ENCODE measurements at places on chromosomes 2 and 18.

DNA sequence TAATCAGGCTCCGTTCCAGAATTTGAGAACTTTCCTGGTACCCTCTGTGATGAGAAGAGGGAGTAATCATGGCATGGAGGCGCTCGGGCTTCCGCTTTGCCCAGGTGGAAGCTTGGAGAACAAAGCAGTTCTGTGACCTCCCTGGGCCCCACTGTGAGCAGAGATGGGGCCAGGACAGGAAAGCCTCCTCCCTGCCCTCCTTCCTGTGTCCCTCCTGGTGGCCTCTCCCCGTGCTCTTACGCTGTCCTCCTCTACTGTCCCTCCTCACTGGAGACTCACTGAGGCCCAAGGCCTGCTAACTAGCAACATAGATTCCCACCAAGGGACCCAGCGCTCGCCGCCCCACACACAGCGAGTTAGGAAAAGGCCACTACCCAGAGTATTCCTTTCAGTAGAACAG lies 119.8 kb downstream of the MAPK4 start:
- no peak for DNase-seq

GRCh38 chr2:59196491-59196890 lies 955.4 kb upstream of the FANCL start:
- DNase-seq, result peak; percentile 6

- DNase-seq, result no peak
These were observed 42.8 kb upstream of the SMAD7 start for GRCh38 chr18:48993586-48993985.

DNA sequence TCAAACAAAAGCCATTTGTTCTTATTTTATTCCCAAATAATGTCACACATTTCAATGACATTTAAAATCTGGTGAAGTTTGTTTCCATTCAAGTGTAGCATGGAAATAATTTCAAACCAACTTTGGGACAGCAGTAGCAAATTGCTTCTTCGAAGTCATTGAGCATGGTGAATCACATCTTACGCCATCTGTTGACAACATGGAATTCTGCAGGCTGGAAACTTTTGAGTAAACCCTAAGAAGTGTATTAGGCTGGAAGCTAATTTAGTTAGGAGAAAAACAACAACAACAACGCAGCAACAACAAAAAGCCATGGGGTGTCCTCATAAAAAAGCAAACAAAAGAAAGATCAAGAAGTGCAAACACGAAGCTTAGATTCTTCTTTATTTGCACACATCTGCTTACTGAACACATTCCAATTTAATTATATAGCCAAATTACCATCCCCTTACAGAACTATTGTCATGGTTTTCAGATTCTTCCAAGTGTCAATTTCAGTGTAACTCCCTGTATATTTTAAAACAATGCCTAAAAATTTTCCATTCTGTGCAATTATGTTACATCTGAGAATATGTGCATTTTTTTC lies 659.0 kb upstream of the CDH7 start:
- DNase-seq, result no peak

DNA sequence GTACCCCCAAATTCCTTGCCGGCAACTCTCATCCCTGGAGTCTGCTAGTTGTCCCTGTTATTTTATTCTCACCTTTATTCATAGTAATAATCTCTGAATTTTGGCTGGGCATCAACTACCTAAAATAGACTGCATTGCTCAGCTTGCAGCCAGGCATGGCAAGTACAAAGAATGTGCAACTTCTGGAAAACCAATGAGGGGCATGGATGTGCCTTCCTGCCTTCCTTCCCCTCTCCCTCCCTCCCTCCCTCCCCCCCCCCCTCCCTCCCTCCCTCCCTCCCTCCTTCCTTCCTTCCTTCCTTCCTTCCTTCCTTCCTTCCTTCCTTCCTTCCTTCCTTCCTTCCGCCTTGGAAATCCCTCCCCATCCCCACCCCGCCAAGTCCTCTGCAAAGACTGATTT lies 162.8 kb downstream of the CCDC148 start:
- no peak for DNase-seq

DNA sequence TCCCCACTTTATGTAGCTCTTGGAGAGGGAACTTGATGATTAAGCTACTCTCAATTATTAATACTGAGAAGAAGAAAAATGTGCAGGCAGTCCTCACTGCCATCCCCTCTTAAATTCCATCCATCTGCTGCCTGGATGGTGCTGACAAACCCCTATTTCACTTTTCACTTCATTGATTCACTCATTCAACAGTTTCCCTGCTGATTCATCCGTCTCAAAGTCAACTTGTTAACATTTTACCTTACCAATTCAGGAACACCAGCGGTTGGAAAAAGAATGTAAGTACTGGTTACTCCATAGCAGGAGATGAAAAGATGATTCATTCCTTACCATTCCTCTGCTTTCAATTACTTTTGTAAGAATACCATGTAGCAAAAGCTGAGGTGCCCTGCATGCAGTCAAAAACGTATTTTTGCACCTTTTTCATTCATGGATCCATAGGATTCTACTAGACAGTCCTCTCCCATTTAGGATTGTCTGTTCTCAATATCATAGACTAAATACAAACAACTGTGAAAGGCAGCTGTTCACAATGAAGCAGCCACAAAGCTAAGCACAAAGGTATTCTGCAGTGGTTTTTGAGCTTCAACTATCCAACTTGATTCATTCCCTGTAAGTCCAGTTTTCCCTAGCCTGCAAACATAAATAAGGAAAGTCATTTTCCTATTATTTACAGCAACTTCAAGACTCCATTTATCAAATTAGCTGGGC lies 262.0 kb downstream of the MREG start:
- peak; percentile 89 for DNase-seq

DNA sequence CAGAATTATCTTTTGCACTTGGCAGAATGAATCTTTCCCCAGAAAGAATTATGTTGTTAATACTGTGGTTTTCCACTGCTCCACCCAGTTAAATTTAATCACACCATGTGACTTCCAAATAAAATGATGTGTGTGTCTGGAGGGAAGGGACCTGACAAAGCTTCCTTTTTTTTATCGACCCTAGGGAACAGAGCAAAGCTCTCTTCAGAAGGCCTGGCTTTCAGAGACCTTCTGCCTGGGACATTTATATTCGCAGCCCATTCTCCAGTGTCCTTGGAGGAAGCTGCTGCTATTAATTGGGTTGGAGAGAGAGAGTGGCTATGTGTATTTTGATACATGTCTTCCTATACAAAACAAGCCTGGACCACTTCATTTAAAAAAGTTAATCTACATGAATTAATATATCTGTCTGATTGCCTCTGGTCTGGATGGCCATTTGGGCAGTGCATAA lies 233.7 kb downstream of the PRKCE start:
- DNase-seq, result no peak

DNA sequence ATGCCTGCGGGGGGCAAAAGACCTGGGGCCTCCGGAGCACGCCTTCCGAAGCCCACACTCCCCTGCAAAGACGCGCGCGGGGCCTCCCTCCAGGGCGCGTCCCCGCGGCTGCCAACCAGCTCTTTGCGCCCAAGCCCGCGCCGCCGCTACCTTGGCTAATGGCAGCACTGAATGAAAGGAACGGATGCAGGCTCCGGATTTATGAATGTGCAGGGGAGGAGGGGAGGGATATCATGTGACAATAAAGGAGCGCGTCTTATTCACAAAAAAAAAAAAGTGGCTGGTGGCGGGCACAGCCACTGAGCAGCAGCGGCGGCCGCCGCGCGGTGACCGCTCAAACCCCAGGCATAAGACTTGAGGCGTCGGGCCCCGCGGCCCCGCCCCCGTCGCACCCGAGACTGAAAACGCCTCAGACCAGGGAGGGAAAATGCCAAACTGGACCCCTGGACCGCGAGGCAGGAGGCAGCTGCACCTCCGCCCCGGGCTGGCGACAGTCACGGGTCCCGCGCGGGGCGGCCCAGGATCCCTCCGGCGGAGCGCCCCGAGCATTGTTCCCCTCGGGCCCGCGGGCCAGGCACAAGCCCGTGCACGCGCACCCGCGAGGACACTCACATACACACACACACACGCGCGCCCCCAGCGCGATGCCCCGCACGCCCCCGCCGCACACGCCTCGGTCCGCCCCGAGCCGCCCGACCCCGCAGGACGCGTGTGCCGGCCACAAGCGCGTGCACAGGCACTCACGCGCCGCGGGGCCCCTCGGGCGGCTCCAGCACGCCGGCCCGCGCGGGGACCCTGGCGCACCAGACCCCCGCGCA lies 1.6 kb downstream of the SPRED2 start:
- no peak for DNase-seq

DNA sequence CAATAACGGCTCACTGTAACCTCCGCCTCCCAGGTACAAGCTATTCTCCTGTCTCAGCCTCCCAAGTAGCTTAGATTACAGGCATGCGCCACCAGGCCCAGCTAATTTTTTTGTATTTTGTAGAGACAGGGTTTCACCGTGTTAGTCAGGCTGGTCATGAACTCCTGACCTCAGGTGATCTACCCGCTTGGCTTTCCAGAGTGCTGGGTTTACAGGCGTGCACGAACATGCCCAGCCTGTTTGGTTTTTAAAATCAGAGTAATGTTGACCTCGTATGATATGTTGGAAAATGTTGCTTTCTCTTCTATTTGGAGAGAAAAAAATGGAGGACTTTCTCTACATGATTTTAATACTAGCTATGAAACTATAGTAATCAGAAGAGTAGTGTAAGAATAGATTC lies 386.2 kb downstream of the PTH2R start:
- no peak for DNase-seq

DNA sequence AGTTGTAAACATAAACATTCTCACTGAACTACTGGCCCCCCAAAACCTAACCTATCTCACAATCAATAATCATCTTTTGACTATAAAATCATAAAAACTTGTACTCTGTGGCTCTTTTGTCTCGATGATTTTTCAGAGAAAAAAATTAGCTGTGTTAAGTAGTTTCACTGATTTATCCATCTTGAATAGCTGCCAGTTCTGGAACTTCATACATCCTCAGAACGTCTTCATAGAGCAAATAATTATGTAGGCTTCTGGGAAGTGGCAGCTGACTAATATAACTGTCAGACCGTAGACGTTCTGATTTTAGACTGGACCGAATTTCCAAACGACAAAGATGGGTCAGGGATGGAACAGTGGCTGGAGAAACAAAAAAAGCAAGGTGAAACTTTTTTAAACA lies 97.3 kb upstream of the CHAC2 start:
- peak; percentile 13 for DNase-seq

- no peak for DNase-seq
These were observed 3.1 kb downstream of the GYPC start for GRCh38 chr2:126658905-126659561.

- no peak for DNase-seq
These were observed 31.8 kb upstream of the MTCL1 start for GRCh38 chr18:8673256-8674209.

GRCh38 chr2:45889053-45889452 lies 237.6 kb downstream of the PRKCE start:
- DNase-seq, result peak; percentile 36

GRCh38 chr2:100113990-100114433 lies 28.4 kb downstream of the AFF3 start:
- DNase-seq, result no peak

DNA sequence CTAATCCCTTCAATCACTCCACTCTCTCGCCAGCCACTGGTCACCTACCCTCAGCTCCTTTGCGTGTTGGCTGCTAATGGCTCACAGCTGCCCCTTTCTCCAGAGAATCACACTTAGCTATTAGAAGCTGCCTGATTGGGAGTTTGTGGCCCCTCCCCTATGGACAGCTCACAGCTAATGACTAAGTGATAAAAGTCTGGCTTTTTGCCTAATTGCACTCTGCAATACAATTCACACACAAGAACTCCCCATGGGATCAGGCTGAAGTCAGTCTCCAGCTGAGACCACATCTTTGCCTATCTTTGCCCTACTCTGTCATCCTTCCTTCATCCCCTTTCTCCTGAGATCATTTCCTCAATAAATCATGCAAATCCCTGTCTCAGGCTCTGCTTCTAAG lies 701.9 kb upstream of the RAB6C start:
- no peak for DNase-seq

DNA sequence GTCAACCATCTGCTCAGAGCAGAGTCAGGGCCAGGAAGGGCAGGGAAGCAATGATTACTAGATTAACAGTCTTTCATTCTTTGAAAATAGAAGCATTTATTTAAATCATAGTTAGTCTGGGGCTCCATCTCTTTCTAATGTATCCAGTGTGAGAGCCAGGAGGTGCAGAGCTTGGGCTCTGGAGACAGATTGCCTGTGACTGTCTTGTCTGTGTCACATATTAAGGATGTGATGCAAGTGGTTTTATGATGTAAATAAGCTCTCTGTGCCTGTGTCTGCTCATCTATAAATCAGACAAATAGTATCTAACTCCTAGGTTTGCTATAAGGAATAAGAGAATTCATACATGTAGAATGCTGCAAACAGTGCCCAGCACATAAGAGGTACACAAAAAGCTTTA lies 104.9 kb upstream of the TANK start:
- no peak for DNase-seq

DNA sequence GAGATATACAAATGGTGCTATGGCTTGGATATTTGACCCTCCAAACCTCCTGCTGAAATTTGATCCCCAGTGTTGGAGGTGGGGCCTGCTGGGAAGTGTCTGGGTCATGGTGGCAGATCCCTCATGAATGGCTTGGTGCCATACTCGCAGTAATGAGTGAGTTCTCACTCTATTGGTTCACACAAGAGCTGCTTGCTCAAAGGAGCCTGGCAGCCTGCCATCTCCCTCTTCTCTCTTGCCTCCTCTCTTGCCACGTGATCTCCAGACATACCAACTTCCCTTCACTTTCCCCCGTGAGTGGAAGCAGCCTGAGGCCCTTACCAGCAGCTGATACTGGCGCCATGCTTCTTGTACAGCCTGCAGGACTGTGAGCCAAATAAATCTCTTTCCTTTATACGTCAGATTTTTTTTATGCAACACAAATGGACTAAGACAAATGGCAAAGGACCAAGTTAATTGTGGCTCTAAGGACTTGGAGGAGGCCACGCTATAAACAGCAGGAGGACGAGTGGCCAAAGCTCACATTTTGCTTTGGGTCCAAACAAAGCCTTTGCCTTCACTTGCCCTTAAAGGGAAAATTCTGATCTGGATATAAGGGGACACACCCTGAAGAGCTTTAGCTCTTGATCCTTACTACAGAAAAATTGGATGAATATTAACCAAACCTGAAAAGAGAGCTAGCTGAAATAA lies 214.7 kb downstream of the SS18 start:
- DNase-seq, result no peak

- DNase-seq, result no peak
These were observed 207.1 kb downstream of the TDRD15 start for GRCh38 chr2:21330786-21331391.

GRCh38 chr2:62404913-62405312 lies 101.1 kb downstream of the TMEM17 start:
- no peak for DNase-seq

- DNase-seq, result no peak
These were observed at the start of gene ANKRD30B for GRCh38 chr18:14747513-14748474. Gene ANKRD30B (plus strand): TSS chr18:14748172. CDS start chr18:14748420, 248 bp downstream.

All from skeletal muscle cell (primary cell).